Epithelial cell of proximal tubule (primary cell): ENCODE measurements at places on chromosomes 7 and 10. TPM values are rescaled to one million over a fixed set of nuclear protein-coding genes. Genes with fewer than 3 reads are reported as not detected.

- no peak for DNase-seq
These were observed 35.2 kb upstream of the PNLIP start for GRCh38 chr10:116510565-116510964.

- no peak for DNase-seq
These were observed 495.1 kb upstream of the ANKRD30A start for GRCh38 chr10:36630267-36630666.

DNA sequence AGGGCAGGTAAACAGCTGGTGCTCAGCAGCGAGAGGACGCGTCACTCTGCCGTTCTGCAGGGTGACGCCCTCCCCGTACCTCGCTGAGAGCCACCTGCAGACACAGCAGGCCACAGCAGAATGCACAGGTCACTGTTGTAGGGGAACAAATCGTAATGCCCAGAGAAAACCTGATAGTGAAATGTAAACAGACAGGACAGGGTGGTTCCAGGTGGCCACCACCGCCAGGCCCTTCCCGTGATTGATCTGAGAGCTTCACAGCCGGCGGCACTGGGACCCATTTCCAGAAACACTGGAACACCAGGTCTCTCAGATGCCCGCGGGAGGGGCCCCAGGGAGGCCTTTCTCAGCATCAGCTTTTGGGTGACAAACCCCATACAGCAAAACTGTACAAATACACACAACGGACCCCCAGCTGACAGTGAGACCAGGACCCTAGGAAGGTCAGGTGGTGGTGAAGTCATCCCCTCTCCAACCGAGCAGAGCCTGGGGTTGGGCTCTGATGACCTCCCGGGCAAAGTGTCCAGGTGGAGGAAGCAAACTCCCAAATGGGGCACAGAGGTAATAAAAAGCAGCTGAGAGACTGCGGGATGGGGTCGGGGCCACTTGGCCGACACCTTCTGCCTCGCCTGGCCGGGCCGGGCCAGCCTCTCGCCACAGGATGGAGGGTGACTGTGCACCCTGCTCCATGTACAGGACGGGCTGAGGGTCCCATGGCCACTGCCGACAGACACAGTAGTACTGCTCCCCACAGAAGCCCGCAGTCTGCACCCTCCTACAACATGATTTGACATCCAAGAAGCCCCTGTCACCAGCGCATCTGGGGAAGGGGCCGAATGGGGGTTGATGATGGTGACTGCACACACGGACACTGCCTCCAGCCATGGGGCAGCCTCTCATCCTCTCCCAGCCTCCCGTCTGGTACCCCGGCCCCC is 4.6 kb downstream of the BHLHA15 start:
- DNase-seq = no peak

GRCh38 chr10:112750427-112751167 is 199.4 kb upstream of the TCF7L2 start:
- DNase-seq = no peak

- no peak for DNase-seq
These were observed 63.8 kb upstream of the EBF3 start for GRCh38 chr10:130027716-130028464.

DNA sequence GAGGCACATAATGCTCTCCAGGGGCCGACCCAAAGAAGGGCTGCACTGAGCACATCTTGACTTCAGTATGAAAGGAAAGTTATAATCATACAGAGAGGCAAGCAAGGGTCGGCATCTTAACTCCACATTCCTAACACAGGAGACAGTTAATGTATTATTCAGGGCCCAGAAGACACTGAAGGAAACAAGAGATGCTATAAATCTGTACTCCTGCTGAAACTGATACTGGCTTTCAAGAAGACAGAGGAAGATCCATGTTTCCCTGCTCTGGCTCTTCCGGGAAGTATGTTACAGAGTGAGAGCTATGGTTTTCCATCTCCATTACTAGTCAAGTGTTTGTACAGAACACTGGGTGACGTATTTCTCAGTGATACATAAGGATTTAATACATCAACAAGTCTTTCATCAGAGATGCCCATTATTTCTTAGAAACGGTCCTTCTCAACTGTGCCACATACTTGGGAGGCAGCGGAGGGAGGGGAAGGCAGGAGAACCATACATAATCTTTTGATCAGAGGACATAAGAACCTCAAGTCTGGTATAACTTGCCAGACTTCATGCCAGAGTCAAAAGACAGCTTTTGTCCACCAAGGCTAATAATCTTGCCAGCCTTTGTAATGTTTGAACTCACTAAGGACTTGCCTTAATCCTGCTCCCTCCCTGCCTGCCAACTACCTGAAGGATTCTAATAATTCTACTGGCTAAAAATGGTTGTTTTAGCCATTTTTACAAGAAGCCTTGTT is 58.1 kb downstream of the ENO4 start:
- no peak for DNase-seq

DNA sequence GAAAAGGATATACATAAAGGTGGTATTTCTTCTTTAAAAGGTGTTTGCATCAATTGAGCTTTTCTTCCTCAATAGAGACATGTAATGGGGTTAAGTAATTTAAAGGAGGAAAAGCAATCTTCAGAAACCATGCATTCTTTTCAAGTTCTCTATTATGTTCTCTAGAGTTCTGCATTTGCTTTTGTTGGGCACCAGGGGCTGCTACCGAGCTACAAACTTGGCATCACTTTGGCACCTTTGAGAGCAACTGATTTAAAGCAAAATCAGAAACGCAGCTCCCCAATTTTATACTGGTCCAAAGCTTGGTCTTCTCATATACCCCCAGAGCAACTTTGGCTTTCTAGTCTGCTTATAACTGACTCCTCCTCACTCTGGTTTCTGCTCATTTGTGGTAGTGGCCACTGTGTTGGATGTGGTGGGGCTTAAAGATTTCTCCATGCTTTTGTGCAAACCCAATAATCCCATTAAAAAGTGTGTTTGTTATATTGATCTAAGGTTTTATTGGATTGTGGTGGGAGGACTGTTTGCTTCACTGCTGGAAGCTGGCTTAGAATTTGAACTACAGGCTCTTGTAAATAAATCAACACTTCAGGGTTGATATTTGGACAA is 712.1 kb downstream of the PHTF2 start:
- DNase-seq = no peak

The CYP2C19 gene
- not detected in 2 replicates for total RNA-seq
